ENCODE measurements at places on chromosomes 1 and 21.
A peak's percentile ranks its signal among the peaks of the same experiment; 100 is the strongest.

GRCh38 chr1:214361636-214362035 lies 80.7 kb downstream of the SMYD2 start:
- DNase-seq, result no peak

- no peak for DNase-seq
These were observed 131.4 kb downstream of the HS2ST1 start for GRCh38 chr1:87045761-87046304.

GRCh38 chr1:38818175-38818976 lies 41.2 kb downstream of the RRAGC start:
- DNase-seq, result no peak

DNA sequence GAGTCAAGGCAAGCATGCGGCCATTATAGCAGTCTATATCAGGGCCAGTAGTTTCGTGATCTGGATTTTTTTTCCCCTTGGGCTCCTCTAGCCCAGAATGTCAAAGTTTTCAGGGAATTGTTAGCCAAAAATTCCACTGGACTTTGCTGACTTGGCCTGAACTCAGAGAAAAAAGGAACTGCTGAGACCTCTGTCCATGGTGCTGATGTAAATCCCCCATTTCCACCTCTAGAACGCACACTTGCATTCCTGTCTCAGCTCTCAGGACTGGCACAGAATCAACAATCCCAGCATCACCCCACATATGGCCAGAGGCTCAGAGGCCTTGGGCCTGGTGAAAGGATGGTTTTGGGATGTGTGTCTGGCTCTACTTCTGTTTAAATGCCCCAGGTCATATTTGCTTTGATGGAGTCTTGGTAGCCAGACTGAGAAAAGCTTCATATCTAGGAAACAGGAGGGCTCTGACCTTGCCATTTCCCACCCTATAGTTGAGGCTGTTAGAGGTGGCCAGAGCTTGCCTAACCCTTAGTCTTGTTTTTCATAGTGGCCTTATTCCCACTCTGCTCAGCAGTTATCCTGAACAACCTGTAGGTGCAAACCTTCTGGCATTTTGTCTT lies 16.9 kb upstream of the EFCAB14 start:
- DNase-seq, result peak; percentile 9

GRCh38 chr1:94653454-94653853 lies 111.9 kb upstream of the F3 start:
- no peak for DNase-seq

- no peak for DNase-seq
These were observed 17.5 kb downstream of the TRPM2 start for GRCh38 chr21:44370786-44371410.

- DNase-seq, result no peak
These were observed 54.0 kb downstream of the ALG14 start for GRCh38 chr1:95018602-95019369.

- DNase-seq, result no peak
These were observed 25.1 kb downstream of the PRDM16 start for GRCh38 chr1:3093898-3094626.

DNA sequence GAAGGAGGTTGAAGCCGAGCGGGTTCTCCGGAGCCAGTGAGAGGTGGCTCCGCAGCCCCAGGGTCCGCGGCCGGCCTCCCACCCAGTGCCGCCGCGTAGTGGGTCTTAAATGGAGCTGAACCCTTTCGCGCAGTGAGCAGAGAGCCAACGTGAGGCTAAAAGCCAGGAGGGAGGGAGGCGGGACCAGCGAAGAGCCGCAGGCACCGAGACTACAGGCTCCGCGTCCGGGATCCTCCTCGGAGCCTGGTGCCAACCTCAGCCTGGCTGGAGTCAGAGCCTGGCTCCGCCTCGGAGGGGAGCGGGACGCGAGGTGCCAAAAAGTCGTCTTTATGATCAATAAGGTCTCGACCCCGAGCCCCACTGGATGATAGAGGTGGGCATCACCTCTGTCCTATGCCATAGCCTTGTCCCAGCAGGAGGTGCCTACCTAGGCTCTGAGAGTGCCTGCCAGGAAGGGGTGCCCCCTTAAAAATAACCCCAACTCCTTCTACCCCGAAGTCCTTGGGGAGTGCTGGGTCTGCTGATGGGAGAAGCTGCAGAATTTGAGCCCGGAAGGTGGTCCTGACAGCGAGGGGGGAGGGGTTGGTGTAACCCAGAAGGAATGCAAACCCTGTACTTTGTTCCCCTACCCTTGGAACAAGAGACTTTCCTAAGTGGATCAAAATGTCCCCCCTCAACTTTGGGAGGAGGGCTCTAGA lies 1.6 kb downstream of the IGSF21 start:
- DNase-seq, result no peak

DNA sequence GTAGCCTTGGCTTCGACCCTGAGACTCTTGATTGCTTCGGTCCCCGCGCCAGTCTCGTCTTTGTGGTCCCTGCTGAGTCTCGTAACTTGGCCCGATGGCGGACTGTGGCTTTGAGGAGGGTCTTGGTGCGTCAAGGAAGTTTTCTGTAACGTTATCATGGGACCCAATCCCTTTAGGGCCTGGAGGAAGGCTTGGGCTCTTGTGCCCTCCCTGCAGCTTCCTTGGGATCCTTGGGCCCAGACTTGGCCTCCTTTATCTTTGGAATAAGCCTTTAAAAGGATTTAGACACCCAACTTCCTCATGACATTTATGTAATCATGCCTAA lies 371 bp downstream of the ZMPSTE24 start:
- DNase-seq, result no peak

DNA sequence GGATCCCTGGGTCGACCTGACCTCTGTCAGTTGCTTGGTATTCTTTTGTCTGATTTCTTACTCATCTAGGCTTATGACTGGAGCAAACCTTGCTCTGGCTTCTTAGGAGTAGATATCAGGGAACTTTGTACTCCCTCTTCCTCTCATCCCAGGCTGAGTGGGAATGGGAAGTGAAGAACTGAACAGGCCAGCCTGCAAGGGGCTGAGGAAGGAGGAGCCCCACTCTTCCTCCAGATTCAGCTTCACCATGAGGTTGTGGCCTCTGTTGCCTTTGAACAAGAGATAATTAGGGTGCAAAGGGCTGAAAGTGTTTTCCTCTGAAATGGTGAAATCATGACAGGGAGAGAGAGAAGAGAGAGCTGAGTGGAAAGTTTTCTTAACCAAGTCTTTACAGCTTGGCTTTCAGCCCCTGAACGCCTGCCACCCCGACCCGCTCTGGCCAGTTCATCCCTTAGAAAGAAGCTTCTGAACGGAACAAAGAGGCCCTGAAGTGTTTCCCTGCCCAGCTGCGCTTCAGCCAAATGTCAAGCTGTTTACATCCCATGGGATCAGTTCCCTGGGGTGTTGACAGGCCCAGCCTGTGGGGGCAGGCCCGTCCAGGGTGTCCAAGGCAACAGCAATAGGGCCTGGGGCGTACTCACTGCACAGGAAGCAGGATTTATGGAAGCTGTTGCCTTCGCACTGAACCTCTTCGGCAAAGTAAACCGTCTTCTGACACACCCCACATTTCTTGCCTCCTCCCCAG lies 11.2 kb downstream of the CSRP1 start:
- DNase-seq, result peak; percentile 77

GRCh38 chr1:116834595-116834994 lies 75.1 kb upstream of the PTGFRN start:
- no peak for DNase-seq

- no peak for DNase-seq
These were observed 257.5 kb upstream of the PTBP2 start for GRCh38 chr1:96464066-96464465.

DNA sequence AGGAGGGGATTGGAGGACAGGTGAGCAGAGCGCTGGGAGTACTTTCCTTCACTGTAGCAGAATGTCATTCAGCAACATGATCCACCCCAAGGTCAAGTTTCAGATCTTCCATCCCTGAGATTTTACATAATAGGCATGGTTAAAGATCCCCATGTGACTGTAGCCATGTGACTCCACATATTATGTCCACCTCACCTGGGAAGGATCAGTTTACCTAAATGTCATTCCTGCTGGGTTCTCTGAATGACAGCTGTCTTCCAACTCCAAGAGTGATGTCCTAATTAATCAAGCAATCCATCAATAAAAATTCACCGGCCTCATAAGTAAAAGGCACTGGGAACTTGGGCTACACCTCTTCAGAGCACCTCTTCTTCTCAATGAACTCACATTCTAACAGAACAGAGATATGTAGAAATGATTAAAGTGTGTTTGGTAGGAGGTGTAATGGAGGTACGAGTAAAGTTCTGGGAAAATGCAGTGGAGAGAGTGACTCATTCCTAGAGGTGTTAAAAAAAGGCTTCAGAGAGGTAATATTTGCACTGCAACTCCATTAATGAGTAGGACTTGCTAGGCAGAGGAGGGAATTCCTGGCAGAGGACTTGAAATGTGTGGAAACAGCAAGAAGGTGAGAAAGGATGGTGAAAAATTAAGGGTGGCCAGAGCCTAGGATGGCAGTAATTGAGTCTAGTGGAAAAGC lies 22.2 kb upstream of the MAPKAPK2 start:
- DNase-seq, result no peak

DNA sequence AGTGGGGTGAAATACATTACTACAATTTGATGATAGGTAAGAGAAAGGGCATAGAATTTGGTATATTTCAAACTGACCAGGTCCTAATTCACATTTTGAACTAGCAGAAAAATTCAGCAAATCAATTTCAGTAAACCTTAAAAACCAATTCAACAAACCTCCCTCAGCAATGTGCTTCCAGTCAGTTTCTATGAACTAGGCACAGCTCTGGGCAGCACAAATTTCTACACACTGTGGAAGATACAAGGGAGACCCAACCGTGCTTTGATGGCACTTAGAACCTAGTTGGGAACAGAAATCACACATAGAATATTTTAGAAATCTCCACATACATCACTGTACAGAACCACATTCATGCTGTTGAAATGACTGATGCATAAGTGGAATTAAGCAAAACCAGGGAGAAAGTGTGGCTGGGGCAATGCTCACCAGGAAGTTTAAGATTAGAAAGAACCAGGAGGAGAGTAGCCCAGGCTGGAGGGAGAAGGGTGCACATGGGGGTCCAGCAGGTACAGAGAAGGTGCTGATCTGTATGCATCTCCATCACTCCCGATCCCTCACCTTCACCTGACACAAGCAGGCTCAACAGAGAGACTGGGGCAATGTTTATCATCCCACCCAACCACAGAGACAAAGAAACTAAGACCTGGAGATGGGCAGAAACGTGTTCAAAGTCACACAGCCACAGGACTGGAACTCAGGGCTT lies 14.8 kb downstream of the C1orf226 start:
- DNase-seq, result no peak

DNA sequence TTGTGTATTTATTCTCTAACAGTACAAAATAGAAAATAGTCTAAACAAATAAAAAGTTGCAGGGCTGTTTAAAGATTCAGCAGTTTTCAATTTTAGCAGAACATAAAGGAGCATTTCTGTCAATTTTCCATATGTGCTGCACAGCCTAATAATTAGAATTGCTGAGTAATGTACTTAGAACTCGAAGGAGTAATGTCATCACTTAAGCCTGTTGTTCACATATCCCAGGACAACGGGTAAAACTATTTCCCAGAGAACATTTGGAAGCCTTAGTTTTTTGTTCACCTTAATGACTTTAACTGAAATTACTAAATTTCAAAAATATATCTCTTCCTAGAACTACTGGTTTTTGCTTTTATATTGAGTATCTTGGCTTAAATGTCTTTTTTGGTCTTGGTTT lies 81.6 kb downstream of the ZP4 start:
- DNase-seq, result no peak

GRCh38 chr21:41663805-41664788 lies 102.8 kb downstream of the RIPK4 start:
- no peak for DNase-seq

GRCh38 chr1:233613252-233614172 lies at the start of gene KCNK1:
KCNK1 (plus strand) TSS chr1:233614106; CDS start chr1:233614172, 66 bp downstream.
- DNase-seq, result peak; percentile 52

GRCh38 chr1:44521378-44522080 lies 116.5 kb downstream of the RNF220 start:
- DNase-seq, result no peak

DNA sequence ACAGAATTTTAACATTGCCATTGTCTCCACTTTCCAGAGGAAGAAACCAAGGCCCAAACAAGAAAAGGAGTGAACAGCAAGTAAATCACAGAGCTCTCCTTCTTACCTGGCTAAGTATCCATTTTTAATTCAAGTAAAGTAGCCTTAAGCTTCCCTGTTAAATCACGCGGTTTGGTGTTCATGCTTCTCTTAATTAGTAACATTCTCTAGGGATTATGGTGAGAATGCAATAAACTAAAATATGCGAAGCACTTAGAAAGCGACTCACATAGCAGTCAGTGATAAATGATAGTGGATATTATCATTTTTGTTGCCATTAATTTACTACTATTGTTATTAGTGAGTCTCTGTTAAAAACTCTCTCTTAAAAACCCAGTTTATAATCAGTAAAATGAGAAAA lies 630.5 kb upstream of the TMPRSS15 start:
- no peak for DNase-seq

- DNase-seq, result no peak
These were observed 23.7 kb upstream of the REG4 start for GRCh38 chr1:119834990-119835389.

- DNase-seq, result no peak
These were observed 113.5 kb downstream of the PRDM2 start for GRCh38 chr1:13813398-13814012.

DNA sequence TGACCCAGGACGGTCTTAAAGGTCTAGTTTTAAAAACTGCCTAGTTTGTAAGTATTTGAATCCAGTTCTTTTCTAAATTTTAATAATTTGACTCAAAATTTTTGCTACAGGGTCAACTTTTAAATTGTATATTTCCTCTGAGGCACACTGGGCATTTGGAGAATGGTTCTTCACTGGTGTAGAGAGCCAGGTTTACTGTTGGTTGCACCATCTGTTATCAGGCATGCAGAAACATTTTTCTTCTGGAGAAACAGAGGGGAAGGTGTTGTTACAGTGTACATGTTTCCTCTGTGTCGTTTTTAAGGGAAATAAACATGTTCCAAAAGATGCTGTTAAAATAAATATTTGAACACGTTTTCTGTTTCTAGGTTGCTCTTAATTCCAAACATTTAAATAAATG lies 39.0 kb upstream of the RWDD3 start:
- no peak for DNase-seq

DNA sequence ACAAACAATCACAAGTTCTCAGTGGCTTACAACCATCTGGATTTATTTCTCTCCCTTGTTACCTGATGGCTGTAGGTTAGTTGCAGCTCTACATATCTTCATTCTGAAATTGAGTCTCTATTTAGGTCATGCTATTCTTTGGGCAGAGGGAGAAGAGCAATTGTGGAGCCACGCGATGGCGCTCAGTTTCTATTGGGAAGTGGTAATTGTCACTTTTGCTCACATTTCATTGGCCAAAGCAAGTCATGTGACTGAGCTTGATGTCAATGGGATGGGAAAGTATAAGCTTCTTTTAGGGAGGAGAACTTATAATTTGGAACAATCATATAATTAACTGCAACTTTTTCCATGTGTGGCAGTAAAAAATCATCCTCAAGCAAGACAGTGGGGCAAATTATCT lies 166.5 kb downstream of the LMO4 start:
- no peak for DNase-seq

DNA sequence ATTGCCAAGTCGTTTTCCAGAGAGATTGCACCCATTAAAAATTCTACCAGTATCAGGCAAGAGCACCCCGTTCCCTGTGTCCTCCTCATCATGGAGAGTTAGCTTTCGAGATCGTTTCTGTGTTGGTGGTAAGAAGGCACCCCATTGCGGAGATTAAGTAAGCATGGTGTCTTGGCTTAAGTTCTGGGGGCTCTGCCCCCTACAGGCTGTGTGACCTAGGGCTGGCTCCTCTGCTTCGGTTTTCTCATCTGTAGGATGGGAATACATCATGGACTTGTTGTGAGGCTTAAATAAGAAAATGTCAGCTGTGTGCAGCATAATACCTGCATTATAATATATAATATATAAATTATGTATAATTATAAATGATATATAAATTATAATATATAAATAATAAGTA lies 36.8 kb upstream of the TENT5C start:
- no peak for DNase-seq

Data from fibroblast of the conjunctiva (primary cell).